ENCODE measurements at places on chromosomes 12 and 14. TPM values are rescaled to one million over a fixed set of nuclear protein-coding genes. Genes with fewer than 3 reads are reported as not detected.
A peak's percentile ranks its signal among the peaks of the same experiment; 100 is the strongest.

The KRT5 gene
- not detected for total RNA-seq

The SMIM41 gene
- 0.22 TPM for total RNA-seq

The KRT78 gene
- not detected for total RNA-seq

The INHBE gene
- total RNA-seq, result not detected

The SLC41A2 gene
- total RNA-seq, result 4.2 TPM

The OTUB2 gene
- total RNA-seq, result not detected

The MSI1 gene
- total RNA-seq, result not detected

The RAB2B gene
- 26.6 TPM for total RNA-seq

The CFAP251 gene
- total RNA-seq, result 0.68 TPM

The SYNDIG1L gene
- total RNA-seq, result not detected

The ITPR2 gene
- 18.9 TPM for total RNA-seq

The FAM186B gene
- total RNA-seq, result 0.50 TPM

The ZFYVE21 gene
- total RNA-seq, result 3.7 TPM

GRCh38 chr12:66590275-66590985, 88.4 kb downstream of the GRIP1 start:
- DNase-seq, result no peak

GRCh38 chr12:102033991-102034745, 27.6 kb downstream of the WASHC3 start:
- DNase-seq, result no peak

- DNase-seq, result no peak
Measured at GRCh38 chr14:31070431-31070830, 44.3 kb upstream of the STRN3 start.

GRCh38 chr12:6632026-6632983, 3.5 kb downstream of the LPAR5 start:
- DNase-seq, result peak; percentile 46

DNA sequence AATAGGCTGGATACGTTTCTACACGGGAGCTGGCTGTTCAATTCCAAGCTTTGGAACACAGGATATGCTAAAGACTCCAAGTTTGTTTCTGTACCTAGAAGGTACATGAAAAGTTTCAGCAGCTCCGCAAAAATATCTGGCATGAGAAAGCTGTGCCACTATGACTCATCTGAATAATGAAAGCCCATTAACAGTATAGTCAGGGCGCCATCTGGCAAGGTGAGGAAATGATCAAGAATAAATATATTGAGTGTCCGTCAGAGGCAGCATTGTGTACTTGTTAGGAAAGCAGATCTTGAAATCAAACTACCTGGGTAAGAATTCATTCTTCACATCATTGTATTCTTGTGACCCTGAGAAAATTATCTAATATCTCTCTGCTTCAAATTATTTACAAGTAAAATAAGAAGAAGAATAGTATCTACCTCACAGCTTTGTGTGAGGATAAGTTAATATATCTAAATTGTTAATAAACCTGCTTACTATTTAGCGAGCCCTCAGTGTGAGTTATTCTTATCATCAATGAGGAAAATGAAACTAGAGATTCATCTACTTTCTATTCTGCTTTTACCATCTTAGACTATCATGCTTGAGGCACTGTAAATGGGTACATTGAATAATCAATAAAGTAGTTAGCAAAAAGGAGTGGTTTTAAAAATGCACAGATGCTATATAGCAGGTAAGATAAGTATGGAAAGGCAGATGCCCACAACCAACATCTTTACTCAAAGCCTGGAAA, 53.5 kb downstream of the FSCB start:
- DNase-seq, result no peak

- no peak for DNase-seq
Measured at GRCh38 chr14:59246566-59246965, 58.1 kb downstream of the DAAM1 start.

DNA sequence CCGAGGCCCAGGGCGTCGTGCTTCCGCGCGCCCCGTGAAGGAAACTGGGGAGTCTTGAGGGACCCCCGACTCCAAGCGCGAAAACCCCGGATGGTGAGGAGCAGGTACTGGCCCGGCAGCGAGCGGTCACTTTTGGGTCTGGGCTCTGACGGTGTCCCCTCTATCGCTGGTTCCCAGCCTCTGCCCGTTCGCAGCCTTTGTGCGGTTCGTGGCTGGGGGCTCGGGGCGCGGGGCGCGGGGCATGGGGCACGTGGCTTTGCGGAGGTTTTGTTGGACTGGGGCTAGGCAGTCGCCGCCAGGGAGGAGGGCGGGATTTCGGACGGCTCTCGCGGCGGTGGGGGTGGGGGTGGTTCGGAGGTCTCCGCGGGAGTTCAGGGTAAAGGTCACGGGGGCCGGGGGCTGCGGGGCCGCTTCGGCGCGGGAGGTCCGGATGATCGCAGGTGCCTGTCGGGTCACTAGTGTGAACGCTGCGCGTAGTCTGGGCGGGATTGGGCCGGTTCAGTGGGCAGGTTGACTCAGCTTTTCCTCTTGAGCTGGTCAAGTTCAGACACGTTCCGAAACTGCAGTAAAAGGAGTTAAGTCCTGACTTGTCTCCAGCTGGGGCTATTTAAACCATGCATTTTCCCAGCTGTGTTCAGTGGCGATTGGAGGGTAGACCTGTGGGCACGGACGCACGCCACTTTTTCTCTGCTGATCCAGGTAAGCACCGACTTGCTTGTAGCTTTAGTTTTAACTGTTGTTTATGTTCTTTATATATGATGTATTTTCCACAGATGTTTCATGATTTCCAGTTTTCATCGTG, 612 bp downstream of the MDM2 start:
- peak; percentile 63 for DNase-seq

- DNase-seq, result no peak
Measured at GRCh38 chr14:39015360-39015961, 87.6 kb downstream of the SEC23A start.

DNA sequence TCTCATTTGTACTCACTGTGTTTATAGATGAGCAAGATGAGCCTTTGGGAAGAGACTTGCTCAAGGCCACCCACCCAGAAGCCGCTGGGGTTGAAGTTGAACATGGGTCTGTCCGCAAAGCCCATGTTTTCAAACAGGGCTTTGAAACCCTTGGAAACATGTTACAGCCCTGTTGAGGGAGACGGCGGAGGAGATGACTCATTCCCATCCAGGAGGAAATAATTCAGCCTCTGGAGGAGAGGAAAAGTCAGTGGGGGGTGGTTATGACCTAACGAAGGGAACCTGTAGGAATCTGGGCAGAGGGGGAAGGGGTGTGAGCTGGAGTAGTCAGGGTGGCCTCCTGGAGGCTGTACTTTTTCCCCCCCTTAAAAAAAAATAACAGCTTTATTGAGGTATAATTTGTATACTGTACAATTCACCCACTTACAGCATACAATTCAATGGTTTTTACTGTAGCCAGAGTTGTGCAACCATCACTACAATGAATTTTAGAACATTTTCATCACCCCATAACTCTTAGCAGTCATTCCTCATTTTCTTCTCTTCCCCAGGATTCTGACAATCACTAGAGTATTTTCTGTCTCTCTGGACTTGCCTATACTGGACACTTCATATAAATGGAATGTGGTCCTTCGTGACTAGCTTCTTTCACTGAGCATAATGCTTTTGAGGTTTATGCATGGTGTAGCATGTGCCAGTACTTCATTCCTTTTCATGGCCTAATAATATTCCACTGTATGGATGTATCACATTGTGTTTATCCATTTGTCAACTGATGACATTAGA, 1.9 kb upstream of the RIN3 start:
- no peak for DNase-seq

GRCh38 chr12:97490141-97490540, 27.5 kb downstream of the RMST start:
- no peak for DNase-seq

GRCh38 chr14:52786887-52787286, 4.5 kb downstream of the GNPNAT1 start:
- no peak for DNase-seq

GRCh38 chr12:128091101-128091720, 175.8 kb upstream of the TMEM132C start:
- DNase-seq, result no peak

DNA sequence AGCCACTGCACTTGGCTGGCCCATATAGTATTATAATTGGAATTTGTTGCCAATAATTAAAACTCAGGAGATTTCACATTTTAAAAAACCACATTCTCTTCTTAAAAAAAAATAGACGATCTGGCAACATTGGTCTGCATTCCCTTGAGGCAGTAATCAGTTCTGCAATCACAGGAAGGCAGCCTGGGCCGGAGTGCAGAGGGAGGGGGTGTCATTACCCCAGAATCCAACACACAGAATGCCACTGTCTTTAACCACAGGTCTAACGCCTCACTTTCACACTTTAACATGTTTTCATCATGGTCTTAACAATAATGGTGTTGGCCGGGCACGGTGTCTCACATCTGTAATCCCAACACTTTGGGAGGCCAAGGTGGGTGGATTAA, 100.1 kb downstream of the SCARB1 start:
- no peak for DNase-seq

- DNase-seq, result no peak
Measured at GRCh38 chr14:69924201-69924600, 45.0 kb downstream of the SMOC1 start.

DNA sequence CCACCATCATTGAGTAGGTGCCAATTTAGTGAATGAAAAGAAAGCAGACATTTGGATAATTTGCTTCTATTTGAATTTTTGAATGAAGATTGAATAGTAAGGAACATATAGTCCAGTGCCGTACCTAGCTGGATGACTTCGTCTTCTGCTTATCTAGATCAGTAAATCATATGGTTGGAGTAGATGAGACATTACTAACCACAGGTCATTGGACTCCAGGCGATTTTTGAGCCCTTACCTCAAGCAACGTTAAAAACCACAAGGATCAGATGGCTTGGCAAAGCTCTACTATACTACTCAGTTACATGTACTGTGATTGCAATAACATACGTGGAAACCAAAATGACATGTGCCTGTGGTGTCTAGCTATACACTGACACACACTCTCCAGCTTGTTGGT, 1.7 kb upstream of the SPATS2 start:
- no peak for DNase-seq

DNA sequence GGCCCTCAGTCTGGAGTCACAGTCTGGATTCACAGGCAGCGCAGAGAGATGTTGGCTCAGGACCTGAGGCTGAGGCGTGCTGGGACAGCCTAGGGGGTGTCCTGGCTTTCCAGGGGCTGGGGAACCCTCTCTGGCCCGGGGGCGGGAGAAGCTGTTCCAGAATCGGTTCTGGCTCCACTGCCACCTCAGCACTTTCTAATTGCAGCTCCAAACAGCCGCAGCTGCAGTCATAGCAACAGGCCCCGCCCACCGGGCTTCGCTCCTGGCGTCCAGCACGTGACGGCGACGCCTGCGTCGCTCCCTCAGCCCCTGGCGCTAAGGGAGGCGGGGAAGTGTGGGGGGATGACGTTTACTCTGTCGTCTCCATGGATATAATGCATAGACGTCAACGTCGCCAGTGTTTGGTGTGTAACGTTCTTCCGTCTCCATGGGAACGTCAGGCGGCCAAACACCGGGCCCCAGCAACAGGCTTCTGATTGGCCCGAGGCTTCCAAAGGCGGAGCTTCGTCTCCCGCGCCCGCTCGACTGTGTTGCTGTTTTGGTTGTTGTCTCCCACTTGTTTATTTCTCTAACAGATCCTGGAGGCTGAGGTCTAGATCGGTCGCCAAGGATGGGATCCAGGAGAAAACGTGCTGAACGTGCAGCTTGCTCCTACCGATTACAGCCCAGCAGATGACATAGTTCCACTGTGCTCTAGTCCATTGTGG, 19.7 kb upstream of the FOS start:
- peak; percentile 100 for DNase-seq

DNA sequence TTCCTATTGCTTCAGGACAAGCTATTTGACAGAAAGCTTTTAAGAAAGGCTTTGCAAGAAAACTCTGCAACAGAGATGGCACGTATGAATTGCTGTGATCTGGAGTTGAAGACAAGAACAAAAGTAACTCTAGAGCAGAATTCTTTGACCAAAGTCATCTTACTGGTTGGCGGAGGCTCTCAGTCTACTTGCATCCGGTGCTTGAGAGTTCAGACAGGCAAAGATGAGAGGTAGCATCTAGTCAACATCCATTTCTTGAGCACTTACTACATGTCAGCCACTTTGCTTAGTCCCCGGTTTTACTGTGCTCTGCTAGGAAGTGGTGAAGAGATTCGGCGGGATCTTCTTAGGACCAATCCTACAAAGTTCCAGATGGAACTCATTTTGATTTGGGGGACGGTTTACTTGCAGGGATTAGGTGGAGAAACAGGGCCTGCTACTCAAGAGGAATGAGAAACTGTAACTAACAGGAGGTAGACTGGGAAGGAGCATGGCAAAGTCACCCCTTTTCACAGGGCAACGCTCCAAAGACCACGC, 404 bp upstream of the CCDC91 start:
- DNase-seq, result no peak

DNA sequence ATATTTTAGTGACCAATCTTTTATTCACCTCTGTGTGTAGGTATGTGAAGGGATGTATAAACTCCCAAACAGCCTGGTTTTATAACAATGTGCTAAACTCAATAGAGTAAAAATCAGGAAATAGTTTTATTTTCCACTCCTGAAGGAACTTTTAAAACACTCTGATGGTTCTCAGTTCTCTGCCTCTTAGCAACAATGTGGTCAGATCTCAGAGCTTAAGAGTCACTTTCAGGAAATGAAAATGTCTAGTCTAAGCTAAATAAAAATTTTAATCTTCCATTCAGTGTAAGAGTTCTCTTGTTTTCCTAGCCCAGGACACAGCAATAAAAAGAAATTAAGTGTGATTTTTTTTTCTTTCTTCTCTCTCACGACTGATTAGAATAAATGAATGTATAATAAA, 718.0 kb downstream of the C12orf50 start:
- DNase-seq, result no peak

GRCh38 chr14:71289536-71289935, 382.3 kb downstream of the PCNX1 start:
- peak; percentile 7 for DNase-seq

- no peak for DNase-seq
Measured at GRCh38 chr14:49623941-49624839, 3.6 kb downstream of the MGAT2 start.

- DNase-seq, result no peak
Measured at GRCh38 chr14:89221109-89221810, 195.8 kb downstream of the FOXN3 start.

- no peak for DNase-seq
Measured at GRCh38 chr12:115402443-115403180, 718.6 kb upstream of the TBX3 start.

DNA sequence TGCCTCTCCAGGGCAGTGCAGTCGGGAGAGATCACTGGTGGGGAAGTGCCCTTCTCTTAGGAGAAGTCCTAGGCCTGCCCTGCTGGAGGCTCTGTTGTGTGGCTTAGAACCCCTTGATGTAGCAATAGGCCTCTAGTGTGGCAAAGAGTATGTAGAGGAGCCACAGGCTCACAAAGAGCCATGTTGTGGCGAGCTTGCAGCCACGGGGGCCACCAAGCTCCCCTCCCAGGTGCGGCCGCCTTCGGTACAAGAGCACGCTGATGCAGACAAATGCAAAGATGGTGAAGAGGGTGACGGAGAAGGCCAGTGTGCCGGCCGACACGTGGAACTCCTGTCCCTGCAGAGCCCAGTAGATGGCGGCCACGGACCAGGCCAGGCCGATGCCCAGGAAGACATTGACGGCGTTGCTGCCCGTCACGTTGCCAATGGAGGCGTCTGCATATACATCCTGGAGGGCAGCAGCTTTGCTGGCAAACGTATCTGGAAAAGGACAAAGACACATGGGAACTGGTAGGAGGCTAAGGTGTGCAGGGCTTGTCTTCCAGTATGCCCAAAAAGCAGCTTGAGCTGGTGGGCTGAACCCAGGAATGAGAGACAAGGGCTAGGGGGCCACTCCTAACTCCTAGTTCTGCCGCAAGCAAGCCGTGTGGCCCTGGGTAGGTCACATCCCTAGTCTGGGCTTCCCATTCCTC, 142.8 kb downstream of the SLC8A3 start:
- DNase-seq, result no peak
